ENCODE measurements at places on chromosomes 5 and 9.

GRCh38 chr5:25066239-25066638 lies 421.5 kb upstream of the CDH10 start:
- DNase-seq, result no peak

DNA sequence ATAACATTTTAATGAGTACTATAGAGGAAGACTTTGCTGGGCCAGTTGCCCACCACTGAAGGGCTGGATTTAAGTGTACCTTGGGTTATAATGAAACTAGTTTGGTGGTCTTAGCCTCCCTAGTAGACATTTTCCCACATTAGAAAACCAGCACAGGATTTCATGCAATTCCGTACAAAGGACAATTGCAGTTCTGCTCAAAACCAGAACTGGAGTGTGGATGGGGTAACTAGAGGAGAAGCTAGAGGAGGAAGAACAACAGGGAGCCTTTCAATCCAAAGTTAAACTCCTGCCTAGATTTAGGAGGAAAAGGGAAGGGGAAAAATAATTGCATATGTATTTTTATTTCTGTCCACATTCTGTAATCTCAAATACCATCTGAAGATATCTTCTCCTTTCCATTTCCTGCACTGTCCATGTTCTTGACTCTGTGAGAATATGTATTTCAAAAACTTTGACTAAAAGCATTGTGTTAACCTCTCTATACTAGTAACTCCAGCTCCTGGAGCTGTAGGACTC lies 97.5 kb upstream of the SSBP2 start:
- no peak for DNase-seq

GRCh38 chr9:20226345-20226744 lies 396.0 kb downstream of the MLLT3 start:
- no peak for DNase-seq

DNA sequence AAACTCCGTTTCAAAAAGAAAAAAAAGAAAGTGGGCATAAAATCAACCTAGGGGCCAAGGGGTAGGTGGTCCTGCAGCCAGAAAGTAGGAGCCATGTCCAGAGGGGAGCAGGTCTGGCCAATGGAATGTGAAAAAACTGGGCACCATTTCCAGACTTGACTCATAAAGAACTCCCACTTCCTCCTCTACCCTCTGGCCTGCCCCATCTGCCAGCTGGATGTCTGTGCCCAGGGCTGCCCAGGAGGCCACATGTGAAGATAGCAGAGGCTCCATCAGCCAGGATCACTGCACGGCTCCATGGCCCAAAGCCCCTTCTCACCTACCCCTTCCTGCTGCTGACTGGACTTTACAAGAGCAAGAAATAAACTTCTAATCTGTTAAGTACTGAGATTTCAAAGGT lies 42.1 kb upstream of the EEIG1 start:
- DNase-seq, result no peak

GRCh38 chr5:6752782-6753181 lies 39.5 kb downstream of the TENT4A start:
- DNase-seq, result no peak

DNA sequence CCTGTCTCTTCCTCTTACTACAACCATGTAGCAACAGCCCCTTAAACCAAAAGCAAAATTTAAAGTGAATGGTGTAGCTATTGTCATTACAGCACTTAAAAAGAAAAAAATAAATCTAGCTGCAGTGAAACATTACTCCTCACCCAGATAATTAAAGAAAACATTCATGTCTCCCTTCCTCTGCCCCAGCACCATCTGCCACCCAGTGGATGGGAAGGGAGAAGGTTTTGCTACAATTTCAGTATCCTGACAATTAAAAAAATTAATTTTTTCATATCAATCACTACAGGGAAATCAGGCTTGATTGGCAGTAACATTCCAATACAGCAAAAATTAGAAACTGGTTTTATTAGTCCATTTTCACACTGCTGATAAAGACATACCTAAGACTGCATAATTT lies 147.4 kb upstream of the PUM3 start:
- DNase-seq, result no peak

DNA sequence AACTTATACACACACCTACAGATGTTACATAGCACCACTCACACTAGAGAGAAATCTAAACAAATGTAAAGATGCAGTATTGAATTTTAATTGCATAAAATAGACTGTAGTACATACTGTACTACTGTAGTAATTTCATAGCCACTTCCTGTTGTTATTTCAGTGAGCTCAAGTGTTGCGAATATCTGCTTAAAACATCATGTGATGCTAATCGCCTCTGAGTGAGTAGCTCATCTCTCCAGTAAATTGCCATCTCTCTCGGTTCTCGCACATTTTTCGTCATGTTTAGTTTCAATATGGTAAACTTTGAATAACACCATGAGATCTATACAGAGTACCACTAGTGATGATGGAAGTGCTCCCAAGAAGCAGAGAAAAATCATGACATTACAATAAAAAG lies 22.0 kb upstream of the ARHGEF28 start:
- DNase-seq, result no peak

DNA sequence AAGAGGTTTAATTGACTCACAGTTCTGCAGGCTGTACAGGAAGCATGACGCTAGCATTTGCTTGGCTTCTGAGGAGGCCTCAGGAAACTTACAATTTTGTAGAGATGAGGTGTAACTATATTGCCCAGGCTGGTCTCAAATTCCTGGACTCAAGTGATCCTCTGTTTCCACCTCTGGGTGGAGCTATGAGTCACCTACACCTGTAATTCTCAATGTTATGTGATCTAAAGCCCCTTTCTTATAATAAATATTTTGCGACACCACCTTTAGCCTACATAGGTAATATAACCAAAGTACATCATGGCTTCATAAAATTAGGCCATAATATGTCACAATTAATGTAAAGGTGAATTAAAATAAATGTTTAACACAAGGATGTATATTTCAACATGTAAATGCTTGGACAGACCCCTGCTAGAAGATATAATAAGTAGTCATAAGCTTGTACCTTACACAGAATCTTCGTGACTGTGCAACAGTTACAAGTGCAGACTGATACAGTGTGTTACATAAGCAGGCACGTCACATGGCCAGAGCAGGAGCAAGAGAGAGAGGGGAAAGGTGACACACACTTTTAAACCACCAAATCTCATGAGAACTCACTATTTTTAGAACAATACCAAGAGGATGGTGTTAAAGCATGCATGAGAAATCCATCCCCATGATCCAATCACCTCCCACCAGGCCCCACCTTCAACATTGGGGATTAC lies 29.8 kb upstream of the SPINK4 start:
- no peak for DNase-seq

DNA sequence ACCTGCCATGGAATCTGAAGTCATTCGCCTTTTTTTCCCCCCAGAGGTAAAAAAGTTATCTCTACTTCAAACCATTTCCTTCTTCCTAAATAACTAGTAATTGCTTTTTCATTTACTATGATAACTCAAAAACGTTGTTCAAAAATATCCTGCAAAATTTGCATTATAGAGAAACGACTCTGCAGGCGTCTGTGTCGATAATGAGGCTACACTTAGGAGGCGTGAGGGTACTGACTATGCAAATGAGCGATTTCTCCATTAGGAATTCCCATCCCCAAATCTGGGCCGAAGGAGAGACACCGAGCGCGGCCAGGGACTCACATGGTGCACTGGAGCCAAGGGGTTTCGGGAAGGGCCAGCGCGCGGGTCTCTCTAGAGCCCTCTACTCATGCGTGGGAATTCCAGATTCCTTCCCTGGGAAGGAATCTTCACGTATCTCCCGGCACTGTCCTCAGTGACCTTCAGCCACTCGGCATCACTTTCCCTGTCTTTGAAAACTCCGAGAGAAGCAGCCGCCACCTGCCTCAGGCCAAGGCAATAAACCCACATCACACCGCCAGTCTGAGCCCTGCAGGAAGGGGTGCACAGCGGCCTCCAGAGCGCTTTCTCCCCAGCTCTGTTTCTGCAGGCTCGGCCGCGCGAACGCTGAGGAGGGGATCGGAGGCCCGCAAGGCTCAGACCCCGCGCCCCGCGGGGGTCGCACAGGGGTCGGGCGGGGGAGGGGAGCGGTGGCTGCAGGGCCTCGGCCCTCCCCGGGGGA lies 718 bp upstream of the DENND4C start:
- DNase-seq, result no peak

- no peak for DNase-seq
These were observed 45.8 kb downstream of the MEIKIN start for GRCh38 chr5:131899686-131900085.

GRCh38 chr9:128706671-128707381 lies 4.5 kb downstream of the PKN3 start:
- DNase-seq, result no peak

GRCh38 chr9:135513351-135513846 lies 7.8 kb upstream of the LCN1 start:
- DNase-seq, result no peak

GRCh38 chr9:95139126-95139525 lies 178.4 kb downstream of the FANCC start:
- DNase-seq, result no peak

DNA sequence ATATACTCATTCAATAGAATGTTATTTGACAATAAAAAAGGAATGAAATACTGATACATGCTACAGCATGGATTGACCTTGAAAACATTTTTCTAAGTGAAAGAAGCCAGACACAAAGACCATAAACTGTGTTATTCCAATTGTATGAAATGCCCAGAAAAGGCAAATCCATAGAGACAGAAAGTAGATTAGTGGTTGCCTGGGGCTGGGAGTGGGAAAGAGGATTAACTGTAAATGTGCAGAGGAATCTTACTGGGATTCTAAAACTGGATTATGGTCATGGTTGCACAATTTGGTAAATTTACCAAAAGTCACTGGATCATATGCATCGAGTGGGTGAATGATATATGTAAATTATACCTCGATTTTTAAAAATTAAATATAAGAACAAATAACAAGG lies 88.1 kb downstream of the GLIS3 start:
- no peak for DNase-seq

- no peak for DNase-seq
These were observed 3.9 kb downstream of the FAM13B start for GRCh38 chr5:138028971-138029365.

DNA sequence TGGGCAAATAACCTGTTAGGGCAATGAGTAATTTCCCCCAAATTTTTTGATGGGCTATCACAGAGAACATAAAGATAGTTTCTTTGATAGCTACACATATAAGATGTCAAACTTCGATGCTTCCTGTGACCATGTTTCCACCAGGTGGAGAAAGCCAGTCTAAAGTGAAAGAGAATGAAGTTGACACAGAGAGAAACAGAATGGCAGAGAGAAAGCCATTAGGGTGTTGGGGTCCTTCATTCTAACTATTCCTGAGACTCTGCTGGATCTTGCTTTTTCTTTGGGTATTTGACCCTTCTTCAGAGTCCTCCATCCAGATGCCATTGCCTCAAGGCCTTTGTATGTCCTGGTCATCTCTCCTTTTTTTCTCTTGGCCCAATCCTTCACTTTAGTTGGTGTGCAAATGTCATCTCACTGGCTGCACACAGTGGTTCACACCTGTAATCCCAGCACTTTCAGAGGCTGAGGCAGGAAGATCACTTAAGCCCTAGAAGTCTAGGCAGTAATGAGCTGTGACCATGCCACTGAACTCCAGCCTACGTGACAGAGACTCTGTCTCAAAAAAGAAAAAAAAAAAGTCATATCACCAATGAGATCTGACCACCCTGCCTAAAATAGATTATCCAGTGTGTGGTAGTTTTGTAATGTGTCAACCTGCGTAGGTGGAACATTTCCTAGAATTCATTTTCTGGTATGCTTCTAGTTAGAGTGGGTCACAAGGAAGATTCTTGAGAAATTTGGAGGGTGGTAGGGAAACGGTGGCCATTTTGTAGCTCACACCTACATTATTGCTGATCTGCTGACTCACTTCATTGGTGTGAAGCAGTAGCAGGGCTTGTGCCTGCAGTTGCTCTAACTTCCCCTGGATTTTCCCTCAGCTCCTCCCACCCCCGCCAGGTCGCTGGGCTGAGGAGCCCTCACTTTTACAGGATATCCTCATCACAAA lies 20.8 kb upstream of the KIF2A start:
- no peak for DNase-seq

DNA sequence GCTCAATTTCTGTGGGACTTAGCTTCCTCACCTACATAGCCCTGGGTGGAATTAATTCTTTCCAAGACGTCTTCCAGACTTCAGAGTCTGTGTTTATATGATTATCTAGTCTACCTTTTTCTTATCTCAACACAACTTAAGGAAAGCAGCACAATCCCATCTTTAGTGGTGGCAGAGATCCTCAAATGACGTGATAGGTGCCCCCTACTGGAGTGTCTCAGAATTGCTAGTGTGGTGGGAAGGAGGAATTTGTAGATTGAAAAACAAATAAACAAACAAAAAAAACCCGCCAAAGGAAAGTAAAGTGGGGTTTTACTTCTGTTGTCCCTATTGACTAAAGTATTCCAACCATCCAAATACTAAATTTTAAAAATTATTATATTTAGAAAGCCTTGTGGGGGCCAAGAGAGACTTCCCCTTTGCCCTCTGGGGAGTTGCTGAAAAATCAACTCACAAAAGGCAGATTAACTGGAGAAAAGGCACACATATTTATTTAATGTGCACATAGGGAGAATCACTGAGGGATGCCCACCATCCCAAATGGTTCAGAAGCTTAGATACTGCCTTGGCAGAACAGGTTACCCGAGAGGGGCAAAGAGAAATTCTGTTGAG lies 283.3 kb downstream of the TMEM167A start:
- no peak for DNase-seq
